ENCODE measurements at places on chromosomes 12 and 14.

GRCh38 chr14:35532783-35533356 lies 1.1 kb upstream of the INSM2 start:
- DNase-seq, result no peak

DNA sequence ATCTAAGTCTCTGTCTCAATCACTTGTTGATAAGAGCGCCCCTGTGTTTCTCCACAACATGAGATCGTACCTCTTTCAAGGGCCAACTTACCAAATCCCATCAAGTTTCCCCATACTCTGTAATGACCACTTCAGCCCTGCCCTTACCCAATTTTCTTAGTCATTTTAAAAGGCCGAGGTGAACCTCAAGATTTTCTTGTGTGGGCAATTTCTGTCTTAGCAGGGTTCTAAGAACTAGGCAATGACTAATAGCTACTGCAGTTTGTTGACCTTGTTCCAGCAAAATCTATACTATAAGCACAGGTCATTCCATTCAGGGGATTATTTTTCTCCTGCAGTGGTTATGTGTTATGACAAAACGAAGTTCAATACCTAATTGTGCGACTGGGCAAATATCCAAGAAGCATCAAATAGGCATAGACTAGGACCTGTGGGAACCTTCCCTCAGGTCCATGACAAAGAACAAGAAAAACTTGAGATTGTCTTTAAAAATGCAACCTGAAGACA lies 359.8 kb downstream of the PCNX1 start:
- peak; percentile 63 for DNase-seq

DNA sequence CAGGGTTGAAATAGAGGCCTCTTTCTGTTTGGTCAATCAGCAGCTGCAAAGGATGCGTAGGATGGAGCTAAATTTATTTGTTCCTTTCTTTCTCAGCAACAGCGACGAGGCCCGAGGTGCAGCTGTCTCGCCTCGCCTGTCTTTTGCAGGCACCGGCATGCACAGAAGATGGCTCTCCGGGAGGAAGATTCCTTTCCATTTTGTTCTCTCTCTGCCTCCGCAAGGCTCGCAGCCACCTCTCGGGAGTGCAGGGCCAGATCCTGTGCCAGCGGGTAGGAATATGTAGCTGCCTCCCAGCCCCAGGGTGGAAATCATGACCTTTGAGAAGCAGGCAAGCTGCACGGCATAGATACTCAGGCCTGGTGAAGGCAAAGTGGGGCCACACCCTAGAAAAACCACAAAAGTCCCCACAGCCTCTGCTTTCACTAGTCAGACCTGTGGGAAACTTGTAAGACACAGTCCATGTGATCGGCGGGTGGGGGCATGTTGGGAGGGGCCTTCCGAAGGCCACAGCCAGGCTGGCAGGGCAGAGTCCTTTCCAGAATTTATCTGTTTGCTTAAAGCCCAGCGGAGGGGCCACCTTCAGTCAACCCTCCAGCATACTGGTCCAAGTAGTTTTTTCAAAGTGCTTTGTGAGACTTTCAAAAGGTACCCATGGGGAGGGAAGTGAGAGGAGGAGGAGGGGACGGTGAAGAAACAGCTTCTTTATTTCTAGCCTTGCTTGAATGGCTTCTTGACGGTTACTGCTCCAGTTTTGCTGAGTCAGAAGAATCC lies at the start of gene MAP1LC3B2:
Gene MAP1LC3B2, plus strand, starts transcription at position 220 of the 774 bp plus-strand sequence. CDS start 16,562 bp downstream, outside the sequence.
- no peak for DNase-seq

DNA sequence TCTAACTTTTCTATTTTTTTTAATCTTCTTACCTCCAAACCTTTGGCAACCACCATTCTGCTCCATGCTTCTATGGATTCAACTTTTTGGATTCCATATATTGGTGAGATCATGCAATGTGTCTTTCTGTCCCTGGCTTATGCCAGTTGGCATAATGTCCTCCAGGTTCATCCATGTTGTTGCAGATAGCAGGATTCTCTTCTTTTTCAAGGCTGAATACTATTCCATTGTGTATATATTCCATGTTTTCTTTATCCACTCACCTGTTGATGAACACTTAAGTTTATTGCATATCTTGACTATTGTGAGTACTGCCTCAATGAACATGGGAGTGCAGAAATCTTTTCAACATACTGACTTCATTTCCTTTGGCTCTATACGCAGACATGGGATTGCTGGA lies 21.2 kb upstream of the SLC38A4 start:
- no peak for DNase-seq

DNA sequence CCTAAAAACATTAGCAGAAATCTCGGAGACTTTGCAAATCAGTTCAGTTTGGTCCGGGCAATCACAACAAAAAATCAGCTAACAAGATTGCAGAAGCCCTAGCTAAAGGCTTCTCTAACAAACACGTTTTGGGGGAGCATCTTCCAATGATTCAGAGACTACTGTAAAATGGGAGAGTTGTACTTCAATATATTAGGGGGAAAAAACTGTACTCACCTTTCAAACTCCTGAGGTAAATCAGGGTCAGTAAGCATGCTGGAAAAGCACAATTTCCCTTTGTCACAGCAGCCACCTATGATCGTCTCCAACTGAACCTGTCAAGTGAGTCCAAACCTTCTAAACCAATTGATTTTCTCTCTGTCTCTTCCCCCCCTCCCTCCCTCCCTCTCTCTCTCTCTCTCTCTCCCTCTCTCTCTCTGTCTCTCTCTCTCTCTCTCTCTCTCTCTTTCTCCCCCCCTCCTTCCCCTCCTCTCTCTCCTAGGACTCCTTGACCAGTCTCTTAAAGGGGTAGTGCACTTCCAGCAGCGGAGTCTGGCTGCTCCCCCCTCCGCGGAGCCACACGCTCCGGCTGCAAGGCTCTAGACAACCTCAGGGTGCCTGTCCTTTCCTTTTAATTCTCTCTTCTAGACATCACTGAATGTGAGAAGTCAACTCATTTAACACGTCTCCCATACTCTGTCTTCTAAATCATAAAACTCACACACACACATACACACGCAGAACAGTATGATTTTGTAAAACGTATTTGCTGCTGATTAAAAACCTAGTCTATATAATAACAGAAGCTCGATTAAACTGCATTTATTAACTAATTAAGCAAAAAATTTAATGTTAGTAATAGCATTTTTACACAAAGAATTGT lies at the start of gene SOX5:
Gene SOX5, minus strand, starts transcription at position 323 of the 862 bp plus-strand sequence. Its CDS starts 69 bp downstream, at position 254.
- DNase-seq, result no peak

DNA sequence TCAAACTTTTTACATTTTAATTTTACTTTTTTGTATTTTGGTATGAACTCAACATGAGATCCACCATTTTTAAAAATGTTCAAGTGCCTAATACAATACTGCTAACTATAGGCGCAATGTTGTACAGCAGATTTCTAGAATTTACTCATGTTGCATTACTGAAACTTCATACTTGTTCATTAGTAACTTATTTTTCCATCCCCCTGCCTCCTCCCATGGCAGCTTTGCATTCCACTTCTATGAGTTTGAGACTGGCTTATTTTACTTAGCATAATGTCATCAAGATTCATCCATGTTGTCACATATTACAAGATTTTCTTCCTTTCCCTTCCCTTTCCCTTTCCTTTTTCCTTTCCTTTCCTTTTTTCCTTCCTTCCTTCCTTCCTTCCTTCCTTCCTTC lies 825.9 kb downstream of the SLC16A7 start:
- DNase-seq, result peak; percentile 57

- DNase-seq, result no peak
Measured at GRCh38 chr12:68113644-68114043, 45.9 kb downstream of the IFNG start.

GRCh38 chr12:32558903-32559302 lies 120.2 kb upstream of the DNM1L start:
- peak; percentile 63 for DNase-seq

DNA sequence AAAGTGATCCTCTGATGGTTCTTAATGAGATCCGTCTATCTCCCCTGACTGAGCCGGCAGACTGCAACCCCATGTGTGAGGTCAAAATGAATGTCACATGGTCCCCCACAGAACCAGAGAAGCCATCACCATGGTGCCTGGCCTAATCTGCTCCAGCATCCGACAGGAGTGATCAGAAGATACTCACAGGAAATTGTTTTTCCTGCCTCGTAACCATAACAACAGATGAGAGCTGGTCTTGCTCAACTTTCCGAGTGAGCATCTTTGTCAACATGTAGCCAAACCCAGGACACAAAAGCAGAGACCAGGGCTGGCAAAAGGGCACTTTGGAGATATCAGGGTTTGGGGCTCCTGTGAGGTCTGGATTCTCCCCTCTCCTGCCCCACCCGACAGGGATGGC lies 72.1 kb upstream of the C14orf180 start:
- no peak for DNase-seq

DNA sequence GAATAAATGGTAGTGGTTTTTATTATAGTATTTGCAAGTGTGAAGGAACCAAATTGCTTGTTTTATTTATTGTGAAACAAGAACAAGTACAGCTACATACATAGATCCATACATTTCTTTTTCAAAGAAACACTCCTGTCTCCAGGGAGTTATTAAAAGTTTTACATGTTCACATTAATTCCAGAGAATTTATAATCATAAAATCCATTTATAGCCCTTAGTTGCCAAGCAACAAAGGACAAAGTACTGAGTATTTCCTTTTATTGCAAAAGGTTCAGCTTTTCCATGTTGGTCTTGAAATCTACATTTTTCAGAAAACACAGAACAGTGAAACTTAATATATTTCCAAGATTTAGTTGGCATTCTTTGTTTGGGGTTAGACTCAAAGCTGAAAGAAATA lies 9.5 kb downstream of the MYRFL start:
- DNase-seq, result no peak

- DNase-seq, result no peak
Measured at GRCh38 chr12:130645751-130646150, 70.3 kb downstream of the RIMBP2 start.

DNA sequence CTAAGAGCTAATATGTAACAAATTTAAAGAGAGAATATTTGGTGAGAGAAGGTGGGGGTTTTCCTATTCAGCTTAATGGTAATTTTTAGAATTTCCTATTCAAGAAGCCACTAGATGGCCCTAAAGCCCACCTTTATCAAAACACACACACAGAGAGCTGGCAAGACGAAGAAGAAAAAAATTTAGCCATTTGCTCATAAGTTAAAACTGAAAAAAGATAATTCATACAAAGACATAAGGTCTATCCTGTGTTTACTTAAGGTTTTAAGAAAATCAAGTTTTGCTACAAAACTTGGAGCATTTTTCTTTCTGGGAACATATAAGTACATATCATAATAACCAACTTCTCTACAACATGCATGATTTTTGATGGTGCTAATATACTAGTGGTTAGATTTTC lies 46.8 kb upstream of the PCED1B start:
- DNase-seq, result peak; percentile 55

DNA sequence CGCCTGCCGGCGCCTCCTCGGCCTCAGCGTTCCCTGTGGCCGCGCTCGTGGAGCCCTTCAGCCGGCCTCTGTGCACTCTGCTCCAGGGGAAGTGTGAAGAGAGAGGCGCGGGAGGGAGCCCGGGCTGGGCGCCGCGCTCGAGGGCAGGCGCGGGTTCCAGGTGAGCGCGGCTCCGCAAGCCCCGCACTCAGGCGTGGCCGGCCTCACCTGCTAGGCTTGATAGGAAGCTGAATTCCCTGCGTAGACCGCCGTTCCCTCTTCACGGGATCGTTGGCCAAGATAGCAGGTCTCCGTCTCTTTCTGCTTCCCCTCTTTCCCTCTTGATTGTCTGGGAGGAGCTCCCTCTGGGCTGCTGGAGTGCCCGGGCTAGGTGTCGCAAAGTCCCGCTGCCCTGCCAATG lies 89.7 kb downstream of the ASCL4 start:
- no peak for DNase-seq

GRCh38 chr14:20434701-20435581 lies 1.0 kb downstream of the KLHL33 start:
- DNase-seq, result no peak

GRCh38 chr14:105086833-105087307 lies 21.6 kb upstream of the GPR132 start:
- DNase-seq, result peak; percentile 77

DNA sequence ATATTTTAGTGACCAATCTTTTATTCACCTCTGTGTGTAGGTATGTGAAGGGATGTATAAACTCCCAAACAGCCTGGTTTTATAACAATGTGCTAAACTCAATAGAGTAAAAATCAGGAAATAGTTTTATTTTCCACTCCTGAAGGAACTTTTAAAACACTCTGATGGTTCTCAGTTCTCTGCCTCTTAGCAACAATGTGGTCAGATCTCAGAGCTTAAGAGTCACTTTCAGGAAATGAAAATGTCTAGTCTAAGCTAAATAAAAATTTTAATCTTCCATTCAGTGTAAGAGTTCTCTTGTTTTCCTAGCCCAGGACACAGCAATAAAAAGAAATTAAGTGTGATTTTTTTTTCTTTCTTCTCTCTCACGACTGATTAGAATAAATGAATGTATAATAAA lies 718.0 kb downstream of the C12orf50 start:
- DNase-seq, result no peak

DNA sequence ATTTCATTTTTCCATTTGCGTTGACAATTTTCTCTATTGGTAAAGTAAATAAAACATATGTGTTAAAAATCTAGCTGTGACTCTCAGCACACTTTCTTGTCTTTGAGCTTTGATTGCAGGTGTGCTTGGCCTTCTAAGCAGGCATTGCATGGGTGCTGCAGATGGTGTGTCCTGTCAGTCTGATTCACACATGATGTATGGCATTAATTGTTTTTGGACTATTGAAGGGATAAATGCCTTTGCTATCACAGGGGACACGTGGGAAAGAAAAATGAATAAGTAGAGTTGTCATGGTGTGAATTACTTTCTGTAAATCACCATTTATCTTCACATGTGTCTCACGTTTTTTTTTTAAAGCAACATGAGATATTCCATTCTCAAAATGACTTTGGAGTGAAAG lies 211.3 kb upstream of the NAV3 start:
- DNase-seq, result no peak

- no peak for DNase-seq
Measured at GRCh38 chr12:22609501-22609900, 15.5 kb upstream of the ETNK1 start.

DNA sequence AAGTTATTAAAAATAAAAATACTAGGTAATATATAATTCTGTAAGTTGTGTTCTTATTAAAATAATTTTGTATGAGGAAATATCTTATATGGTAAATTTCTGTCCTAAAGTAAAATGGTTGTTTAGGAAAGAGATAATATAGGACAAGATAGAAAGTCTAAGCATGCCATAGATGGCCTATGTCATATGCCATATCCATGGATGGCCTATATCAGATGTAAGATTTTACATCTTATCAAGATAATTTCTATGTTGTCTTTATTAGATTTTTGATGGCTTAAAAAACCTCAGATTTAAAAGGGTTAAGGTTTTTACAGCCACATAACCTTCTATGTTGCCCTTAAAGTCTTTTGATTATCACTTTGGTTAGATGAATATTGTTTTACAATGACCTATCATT lies 52.6 kb downstream of the CATSPERB start:
- DNase-seq, result no peak

GRCh38 chr12:46483572-46484395 lies 111.2 kb upstream of the SLC38A2 start:
- DNase-seq, result peak; percentile 12
